ENCODE measurements at places on chromosomes 2 and 18.
A peak's percentile ranks its signal among the peaks of the same experiment; 100 is the strongest.

DNA sequence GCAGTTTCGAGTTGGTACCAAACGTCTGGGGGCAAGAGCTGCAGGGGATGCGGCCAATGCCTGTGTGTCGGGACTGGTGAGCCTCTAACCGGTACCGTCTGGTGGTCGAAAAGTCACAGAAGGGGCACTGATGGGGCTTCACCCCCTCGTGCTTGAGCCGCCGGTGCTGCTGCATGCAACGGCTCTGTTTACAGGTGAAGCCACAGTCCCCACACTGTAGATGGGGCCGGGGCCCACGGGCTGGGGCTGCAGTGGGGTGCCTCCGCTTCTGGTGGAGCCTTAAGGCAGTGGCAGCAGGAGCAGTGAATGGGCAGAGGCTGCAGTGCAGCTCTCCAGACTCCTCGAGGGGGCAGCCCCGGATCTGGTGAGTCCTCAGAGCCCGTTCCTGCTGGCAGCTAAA, 16.6 kb downstream of the ZNF142 start:
- no peak for DNase-seq

GRCh38 chr2:86062043-86062442, 43.6 kb downstream of the POLR1A start:
- DNase-seq: peak; percentile 38

- peak; percentile 68 for DNase-seq
Measured at GRCh38 chr18:8615397-8616027, 6.3 kb downstream of the RAB12 start.

DNA sequence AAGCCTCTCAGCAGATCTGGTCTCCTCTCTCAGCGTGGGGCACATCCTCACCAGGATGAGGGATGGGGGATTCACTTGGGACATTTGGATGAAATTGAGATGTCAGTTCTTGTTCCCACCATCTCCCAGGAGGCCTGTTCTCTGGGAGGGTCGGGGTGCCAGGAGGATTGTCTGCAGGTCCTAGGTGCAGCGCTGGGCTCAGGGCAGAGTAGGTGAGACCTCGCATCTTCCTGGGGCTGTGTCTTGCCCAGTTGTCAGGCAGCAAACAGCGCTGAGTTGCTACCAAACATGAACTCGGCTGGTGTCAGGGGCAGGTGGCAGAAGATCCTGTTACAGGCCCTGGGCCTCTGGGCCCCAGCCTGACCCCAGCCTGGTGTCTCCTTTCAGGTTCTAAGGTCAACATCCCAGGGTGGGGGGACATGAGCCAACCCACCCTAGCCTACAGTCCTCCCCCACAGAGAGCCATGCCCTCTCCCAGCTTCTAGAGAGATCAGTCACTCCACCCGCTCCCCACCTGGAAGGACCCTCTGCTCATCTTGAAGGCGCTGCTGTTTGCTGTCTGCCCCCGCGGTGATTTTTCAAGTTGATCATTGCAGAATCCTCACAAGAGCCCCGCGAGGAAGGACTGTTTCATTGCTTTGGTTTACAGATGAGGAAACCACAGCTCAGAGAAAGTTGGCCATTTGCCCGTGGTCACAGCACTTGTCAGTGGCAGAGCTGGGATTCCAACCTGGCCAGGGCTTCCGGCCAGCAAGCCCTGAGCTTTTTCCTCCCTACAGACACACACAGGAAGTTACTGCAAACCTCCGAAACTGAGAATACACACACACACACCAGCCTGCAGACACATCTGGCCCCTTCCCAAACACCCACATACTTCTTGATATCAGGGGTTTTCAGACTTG, 83.9 kb downstream of the STPG4 start:
- peak; percentile 73 for DNase-seq

DNA sequence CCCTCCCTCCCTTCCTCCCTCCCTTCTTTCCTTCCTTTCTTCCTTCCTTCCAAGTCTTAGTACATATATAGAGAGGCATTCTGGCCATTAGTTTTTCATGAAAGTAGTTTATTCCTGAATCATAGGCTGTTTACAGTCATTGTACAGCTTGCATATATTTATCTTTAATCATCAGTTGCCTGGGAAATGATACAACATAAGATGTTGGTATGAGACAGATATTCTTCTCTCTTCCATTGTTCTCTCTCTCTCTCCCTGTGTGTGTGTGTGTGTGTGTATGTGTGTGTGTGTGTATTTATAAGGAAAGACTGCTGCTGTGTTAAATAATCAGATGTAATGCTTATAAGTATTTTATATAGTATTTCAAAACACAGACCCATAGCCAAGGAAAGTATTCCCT, 289.8 kb upstream of the UBE2E3 start:
- no peak for DNase-seq

GRCh38 chr2:136378712-136379595, 261.0 kb upstream of the CXCR4 start:
- DNase-seq: peak; percentile 5

DNA sequence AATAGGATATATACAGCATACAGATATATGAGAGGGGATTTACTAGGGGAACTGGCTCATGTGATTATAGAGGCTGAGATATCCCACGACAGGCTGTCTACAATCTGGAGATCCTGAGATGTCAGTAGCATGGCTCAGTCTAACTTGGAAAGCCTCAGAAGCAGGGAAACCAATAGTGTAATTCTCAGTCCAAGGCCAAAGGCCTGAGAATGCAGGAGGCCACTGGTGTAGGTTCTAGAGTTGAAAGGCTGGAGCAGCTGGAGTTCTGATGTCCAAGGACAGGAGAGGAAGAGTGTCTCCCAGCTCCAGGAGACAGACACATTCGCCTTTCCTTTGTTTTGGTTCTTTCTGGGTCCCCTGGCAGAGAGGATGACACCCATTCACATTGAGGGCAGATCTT, 20.1 kb upstream of the CCBE1 start:
- DNase-seq: no peak

DNA sequence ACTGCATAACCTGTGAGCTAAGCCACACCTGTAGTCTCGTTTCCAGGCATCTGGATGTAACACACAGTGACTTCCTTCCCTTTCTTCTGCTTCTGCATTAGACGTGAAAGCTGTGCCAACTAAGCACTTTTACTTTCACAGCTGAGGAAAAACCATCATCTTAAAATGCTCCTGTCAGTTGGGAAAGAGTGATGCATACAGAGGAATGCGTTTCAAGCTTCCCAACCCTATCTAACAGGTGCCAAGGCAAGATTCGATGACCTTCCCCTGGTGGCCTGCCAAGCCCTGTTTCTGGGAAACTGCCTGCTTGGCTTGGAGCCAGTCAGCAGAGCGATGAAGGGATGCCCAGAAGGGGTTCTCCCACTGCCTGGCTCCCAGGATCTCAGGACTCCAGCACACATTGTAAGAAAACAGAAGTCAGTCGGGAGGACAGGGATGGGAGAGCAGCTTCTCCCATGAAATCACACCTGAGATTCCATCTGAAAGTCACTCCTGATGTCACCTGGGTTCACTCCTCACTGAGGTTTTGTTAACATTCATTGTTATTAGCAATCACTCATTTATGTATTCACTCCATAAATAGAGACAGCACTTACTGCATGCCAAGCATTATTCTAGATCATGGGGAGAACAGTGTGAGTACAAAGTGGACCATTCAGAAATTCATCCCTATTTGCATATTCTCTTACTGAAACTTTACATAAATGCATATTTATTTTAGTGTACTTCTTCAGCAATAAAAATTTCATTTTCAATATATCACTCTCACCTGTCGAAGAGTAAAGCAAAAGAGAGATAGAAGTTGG, 64.1 kb downstream of the DTNA start:
- peak; percentile 76 for DNase-seq

- DNase-seq: no peak
Measured at GRCh38 chr2:10752236-10752635, 30.8 kb downstream of the ATP6V1C2 start.

GRCh38 chr2:239471011-239471792, 70.4 kb upstream of the HDAC4 start:
- no peak for DNase-seq

DNA sequence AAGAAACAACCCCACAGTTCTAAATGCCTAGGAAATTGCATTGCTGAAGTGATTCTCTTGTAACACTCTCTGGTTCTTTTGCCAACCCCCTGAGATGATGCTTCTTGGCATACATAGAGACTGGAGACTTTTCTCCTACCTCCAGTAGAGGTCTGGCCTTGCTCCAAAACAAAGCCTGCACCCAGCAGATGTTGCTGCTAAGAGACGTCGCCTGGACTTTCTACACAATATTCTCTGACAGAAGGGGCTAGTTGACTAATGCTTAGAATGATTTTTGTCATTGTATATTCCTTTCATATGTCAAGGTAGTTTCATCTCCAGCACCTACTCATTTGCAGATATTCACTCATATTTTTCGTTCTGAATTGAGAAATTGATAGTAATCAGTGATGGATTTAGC, 24.6 kb downstream of the SOWAHC start:
- no peak for DNase-seq

DNA sequence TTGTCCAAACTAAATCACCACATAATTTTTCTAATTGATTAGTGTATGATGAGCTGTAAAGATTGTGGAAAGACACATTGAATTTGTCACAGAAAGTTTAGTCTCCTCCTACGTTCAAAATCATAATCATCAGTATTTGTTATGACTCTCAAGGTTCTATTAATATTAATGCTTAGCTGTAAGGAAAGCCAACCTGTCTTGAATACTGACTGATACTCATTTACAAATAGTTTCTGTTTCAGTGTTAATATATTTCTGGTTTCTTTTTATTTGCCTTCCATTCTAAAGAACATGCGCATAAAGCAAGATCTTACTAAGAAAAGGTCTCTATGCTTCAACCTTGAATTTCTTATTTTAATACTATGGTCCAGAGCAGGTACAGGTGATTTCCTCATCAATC, 55.1 kb downstream of the CPS1 start:
- DNase-seq: no peak

DNA sequence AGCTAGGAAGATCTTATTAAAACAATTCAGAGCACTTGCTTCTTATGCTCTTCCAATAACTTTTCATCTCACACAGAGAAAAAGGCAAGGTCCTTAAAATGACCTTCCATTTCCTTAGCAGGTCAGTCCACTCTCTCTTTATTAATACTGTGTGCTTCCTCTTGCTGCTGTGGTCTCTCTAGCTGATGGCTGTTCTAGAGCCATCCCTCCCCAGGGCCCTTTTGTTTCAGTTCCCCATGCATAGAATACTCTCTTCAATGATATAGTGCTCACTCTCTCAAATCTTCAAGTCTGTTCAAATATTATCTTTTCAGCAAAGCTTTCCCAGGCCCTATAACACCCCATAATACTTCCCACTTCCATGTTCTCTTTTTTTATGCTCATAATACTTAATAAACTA, 469.3 kb downstream of the METTL4 start:
- no peak for DNase-seq

- no peak for DNase-seq
Measured at GRCh38 chr18:3248062-3248657, 559 bp downstream of the MYL12A start.

- no peak for DNase-seq
Measured at GRCh38 chr18:36406805-36407204, 109.3 kb downstream of the FHOD3 start.

DNA sequence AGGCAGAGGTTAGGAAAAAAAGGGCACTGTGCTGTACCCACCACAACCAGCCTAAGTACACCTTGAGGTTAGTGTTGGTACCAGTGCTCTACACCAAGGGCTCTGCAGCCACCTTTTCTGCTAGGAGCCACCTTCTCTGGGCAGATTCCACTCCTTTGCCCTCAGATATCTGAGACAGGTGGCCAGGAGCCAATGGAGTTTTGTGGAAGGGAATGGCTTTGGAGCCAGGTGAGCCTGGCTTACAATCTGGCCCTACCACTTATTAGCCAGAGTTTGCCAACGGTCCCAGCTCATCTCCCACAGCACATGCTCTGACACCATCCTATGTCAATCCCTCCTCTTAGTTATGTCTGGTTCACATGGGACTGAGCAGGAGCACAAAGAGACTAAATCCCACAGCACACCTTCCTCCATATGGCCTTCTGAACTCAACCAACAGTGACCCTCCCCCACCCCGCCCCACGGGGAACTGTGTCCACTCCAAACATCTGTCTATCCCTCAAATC, 77.5 kb downstream of the CLHC1 start:
- DNase-seq: no peak

DNA sequence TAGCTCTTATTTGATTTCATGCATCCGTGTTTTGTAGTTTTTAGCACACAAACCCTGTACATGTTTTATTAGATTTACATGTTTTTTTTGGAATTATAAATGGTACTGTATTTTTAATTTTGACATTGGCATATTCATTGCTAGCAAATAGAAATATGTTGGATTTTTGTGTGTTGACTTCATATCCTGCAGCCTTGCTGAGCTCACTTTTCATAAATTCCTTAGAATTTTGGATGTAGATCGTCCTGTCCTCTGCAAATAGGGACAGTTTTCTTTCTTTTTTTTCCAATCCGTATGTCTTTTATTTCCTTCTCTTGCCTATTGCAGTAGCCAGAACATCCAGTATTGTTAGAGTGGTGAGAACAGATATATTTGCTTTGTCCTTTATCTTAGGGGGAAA, 46.7 kb upstream of the GPR17 start:
- no peak for DNase-seq

GRCh38 chr18:67379981-67380380, 136.5 kb downstream of the DSEL start:
- DNase-seq: no peak

GRCh38 chr2:30266051-30266621, 34.8 kb downstream of the LBH start:
- no peak for DNase-seq

DNA sequence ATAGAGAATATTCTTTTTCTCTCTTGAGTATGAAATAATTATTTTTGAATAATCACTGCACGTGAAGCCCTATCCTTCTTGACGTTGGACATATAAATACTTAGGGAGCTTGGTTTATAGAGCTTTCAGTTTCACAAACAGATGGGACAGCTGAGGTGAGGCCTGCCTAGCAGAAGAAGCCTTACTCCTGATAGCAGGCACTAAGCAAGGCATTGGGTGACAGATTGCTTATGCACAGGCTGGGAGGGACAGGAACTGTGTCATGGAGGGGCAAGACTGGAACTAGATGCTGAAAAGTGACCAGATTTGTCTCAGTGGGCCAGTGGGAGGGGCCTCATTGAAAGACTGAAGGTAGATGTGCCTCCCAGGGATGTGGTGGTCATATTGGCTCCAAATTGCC, 220.8 kb downstream of the NEDD4L start:
- no peak for DNase-seq

DNA sequence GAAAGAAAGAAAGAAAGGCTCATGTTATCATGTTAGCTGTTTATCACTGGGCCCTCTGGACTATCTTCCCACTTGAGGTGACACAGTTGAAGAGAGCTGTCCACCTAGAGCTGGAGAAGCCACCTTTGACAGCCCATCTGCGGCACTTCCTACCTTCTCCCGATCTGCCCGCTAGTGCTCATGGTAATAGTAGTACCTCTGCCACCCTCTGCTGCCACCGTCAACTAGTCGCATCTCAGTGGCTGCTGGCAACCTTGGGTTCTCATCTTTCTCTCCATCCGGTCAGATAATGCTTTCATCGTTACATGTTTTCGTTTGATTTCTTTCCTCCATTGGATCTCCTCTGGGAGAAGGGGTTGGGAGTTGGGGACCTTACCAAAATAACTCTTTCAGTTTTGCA, 63.2 kb upstream of the COPS8 start:
- no peak for DNase-seq

Measured in kidney epithelial cell (primary cell).